Stimulated activated CD4-positive, alpha-beta T cell treated with anti-CD3 and anti-CD28 coated beads, Interleukin-4, amount 100 ng/mL, for 4 hours (primary cell): ENCODE measurements at places on chromosomes 5 and 9.

DNA sequence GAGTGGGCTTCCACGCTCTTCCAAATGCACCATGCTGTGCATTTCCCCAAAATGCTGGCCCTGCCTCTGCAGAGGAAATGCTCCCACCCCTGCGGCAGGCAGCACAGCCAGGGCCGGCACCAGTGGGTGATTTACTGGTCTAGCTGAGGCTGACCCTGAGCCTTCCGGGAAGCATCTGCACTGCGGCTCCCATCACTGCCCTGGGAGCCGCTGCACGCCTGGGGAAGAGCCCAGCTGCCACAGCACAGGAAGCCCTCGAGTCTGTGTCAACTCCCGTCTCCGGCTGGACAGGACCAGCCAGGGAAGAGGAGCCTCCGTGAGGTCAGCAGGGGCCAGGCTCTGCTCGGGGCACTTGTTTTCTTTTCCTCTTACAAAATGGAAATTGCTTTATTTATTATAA lies 25.1 kb upstream of the EEIG1 start:
- DNase-seq = no peak

- DNase-seq = no peak
Observed at GRCh38 chr9:91383577-91383976, 21.9 kb upstream of the AUH start.

DNA sequence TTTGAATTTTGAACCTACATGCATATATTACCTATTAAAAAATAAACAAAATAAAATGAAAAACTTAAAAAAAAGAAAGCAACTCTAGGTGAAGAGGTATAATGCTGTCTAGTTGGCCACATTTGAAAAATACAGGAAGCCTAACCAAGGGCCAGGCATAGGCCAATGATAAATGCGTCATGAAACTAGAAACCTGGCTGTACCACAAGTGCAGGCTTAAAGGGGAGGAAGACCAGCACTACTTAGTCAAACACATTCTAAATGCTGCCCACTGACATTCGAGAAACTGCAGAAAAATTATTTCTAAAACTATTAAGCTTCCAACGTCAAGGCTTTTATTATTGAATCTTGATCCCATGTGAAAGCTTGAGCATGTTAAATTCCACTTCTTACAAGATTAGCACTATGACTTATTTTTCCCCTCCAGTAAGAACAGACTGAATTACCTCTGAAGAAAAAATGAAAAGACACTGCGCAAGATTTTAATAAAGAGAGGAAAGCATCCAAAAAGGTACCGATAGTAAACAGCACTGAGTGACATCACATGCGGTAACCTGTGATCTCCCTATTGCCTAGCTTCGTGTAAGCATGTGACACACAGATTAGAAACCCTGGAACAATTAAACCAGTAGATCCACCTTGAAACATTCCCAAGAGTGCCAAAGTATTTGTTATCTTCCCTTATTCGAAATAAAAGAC lies 16.2 kb downstream of the CDC14B start:
- DNase-seq = no peak

DNA sequence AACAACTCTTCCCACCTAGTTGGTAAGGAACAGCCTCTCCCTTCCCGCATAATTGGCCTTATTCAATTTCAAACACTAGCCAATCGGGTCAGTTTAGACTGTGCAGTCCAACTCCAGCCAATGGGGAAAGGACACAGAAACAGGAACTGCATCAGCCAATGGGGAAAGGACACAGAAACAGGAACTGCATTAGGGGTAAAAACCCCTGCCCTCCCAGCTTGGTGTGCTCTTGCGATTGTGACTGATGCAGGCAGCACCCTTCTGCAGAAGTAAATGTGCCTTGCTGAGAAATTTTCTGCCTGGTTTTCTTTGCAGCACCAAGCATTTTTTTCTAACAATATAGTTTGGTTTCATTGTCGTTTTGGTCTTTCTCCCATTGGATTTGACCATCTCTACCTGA lies 8.5 kb upstream of the GLT6D1 start:
- no peak for DNase-seq

- no peak for DNase-seq
Observed at GRCh38 chr5:5156471-5157082, 16.4 kb downstream of the ADAMTS16 start.

GRCh38 chr5:172788771-172789686 lies 18.0 kb upstream of the DUSP1 start:
- DNase-seq = no peak

- DNase-seq = no peak
Observed at GRCh38 chr9:133934482-133935232, 57.5 kb downstream of the VAV2 start.

- no peak for DNase-seq
Observed at GRCh38 chr5:105617436-105618215, 2053.1 kb downstream of the EFNA5 start.

- no peak for DNase-seq
Observed at GRCh38 chr5:991472-992267, 16.9 kb upstream of the NKD2 start.

DNA sequence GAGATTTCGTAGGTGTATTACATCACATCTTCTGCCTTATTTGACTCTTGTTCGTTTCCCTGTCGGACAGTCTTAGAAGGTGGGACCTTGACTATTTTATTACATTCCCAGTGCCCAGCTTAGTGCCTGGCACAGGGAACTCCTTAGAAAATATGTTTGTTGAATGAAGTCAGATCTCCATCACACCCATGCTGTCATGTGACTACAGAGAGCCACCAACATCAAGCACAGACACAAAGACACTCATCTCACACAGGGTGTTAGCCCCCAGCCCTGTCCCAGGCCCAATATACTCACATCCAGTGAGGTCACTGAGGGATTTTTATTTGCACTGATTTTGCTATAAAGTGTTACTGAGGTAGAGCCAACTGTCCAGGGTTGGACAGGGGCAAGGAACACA lies 692 bp upstream of the SRA1 start:
- DNase-seq = no peak

- DNase-seq = no peak
Observed at GRCh38 chr9:91515074-91515687, 91.5 kb upstream of the NFIL3 start.

GRCh38 chr5:87322381-87322780 lies 54.7 kb downstream of the RASA1 start:
- no peak for DNase-seq

- DNase-seq = no peak
Observed at GRCh38 chr5:83036991-83037575, 40.1 kb downstream of the TMEM167A start.

GRCh38 chr5:88607492-88607891 lies 275.5 kb downstream of the MEF2C start:
- DNase-seq = no peak

GRCh38 chr9:92564504-92564903 lies 28.7 kb upstream of the ECM2 start:
- DNase-seq = no peak

DNA sequence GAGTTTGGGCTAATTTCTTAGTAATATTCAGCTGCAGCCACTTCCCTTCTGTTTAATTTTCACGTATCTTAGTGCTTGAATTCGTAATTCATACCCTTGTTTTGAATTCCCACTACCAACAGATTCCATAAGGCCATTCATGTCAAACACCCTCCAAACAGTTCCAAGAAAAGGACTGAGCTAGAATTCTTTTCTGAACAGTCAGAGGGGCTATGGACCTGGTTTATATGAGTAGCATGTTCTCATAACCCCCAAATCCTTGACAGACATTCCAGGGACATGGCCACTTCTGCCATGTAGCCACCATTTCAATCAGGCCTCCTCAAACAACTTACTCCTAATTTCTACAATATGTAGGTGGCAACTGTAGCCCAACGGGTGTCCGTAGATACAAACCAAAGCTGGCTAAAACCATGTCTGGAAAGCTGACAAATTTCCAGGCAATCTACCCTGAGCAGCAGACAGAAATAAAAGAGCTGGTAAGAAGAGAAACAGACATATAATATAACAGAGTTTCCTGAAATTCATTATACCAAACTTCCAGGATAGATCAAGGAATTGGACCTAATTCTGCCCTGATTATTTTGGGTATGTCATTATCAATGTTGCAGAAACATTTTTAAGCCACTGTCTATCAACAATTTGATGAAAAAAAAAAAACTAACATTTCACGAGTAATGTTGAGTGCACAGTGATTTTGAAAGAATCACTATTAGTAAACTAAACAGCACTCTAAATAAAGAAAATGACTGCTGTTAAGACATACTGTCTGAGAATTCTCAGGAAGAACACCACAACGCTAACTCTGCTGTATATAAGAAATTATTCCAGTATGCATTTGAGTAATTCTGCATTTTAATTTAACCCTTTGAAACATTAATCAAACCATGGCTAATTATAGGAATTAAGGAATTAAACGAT lies 40.7 kb downstream of the EBF1 start:
- no peak for DNase-seq

- no peak for DNase-seq
Observed at GRCh38 chr9:111807197-111807596, 12.5 kb upstream of the SHOC1 start.

GRCh38 chr9:18463991-18464390 lies 10.0 kb upstream of the ADAMTSL1 start:
- DNase-seq = no peak

GRCh38 chr5:6403416-6403815 lies 25.1 kb upstream of the MED10 start:
- no peak for DNase-seq

DNA sequence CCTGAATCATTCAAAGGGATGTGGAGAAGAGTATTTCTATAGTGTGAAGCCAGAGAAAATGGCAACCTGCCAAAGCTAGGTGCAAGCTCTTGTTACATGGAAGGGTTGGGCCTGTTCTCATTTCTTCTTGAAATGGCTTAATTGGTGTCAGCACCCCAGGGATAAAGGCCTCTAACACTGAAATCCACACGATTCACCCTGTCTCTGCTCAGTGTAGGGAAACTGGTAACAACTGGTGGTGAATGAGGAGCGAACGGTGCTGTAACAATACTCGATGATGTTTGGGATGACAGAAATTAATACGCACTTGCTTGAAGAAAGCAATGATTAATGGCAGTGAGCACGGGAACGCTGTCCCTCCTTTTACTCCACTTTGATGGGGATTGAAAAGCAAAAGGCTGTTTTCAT lies 16.2 kb downstream of the PBX3 start:
- DNase-seq = no peak
